ENCODE measurements at places on chromosomes 12 and 14.
A peak's percentile ranks its signal among the peaks of the same experiment; 100 is the strongest.

GRCh38 chr14:64423987-64424386 lies 35.8 kb downstream of the MTHFD1 start:
- DNase-seq: no peak

- DNase-seq: no peak
Measured at GRCh38 chr12:117100251-117100650, 1.0 kb upstream of the TESC start.

DNA sequence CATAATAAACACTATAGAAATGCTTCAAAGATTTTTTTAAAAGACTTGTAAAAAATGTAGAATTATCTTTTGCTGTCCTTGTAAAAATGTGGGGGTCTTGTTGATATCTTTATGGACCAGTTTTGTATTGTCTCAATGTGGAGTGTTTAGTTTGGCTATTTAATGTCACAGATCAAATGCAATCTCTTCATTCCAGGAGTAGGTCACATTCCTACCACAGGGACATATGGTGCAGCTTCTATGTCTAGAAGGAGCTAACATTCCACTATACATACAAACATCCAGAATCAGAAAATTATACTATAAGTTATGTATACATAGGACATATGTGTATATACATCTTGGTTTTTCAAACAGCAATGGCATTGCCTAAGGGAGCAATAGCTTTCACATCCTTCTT lies 345.7 kb downstream of the BMP4 start:
- DNase-seq: no peak

DNA sequence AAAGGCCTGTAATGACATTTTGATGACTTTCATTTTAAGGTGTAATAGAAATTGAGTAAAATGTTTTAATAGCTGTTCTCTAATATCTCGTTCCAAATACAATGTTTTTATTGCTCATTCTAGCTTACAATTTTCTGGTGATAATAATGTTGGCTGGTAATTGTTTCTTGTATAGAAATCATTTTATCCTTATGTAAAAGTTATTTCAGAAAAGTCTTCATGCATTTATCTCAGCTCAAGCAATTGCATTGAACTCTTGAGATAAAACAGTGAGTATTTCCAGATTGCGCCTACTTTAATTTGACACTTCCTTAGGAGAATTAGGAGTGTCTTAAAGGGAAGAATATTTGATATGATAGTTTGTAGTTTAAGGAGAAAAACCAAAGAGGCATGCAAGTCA lies 4.0 kb downstream of the RMST start:
- no peak for DNase-seq

- DNase-seq: no peak
Measured at GRCh38 chr12:132632521-132633228, 14.1 kb downstream of the P2RX2 start.

GRCh38 chr12:107404981-107405380 lies 280.6 kb upstream of the PWP1 start:
- no peak for DNase-seq

- no peak for DNase-seq
Measured at GRCh38 chr12:113802000-113802749, 163.9 kb downstream of the RBM19 start.

GRCh38 chr12:15212930-15213329 lies 8.3 kb downstream of the RERG start:
- DNase-seq: no peak

- no peak for DNase-seq
Measured at GRCh38 chr12:116233669-116234068, 43.8 kb downstream of the MED13L start.

- DNase-seq: no peak
Measured at GRCh38 chr12:6526766-6527525, 7.4 kb upstream of the GAPDH start.

DNA sequence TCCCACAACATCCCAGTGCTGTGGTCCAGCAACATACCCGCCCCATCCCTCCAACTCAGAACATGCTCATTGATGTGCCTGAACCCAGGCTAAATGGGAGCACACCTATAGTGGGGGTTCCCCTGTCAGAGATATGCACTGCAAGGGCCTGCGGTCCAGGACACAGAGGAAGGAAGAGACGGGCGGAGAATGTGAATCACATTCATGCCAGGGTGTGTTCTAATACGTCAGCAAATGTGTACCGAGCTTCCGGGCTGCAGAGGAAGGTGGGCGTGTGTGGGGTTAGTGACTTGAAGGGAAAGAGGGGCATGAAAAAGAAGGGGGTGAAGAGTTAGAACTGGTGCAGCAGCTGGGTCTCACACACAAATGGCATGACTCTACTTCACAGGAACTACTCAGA lies 83.7 kb downstream of the DPF3 start:
- DNase-seq: no peak

DNA sequence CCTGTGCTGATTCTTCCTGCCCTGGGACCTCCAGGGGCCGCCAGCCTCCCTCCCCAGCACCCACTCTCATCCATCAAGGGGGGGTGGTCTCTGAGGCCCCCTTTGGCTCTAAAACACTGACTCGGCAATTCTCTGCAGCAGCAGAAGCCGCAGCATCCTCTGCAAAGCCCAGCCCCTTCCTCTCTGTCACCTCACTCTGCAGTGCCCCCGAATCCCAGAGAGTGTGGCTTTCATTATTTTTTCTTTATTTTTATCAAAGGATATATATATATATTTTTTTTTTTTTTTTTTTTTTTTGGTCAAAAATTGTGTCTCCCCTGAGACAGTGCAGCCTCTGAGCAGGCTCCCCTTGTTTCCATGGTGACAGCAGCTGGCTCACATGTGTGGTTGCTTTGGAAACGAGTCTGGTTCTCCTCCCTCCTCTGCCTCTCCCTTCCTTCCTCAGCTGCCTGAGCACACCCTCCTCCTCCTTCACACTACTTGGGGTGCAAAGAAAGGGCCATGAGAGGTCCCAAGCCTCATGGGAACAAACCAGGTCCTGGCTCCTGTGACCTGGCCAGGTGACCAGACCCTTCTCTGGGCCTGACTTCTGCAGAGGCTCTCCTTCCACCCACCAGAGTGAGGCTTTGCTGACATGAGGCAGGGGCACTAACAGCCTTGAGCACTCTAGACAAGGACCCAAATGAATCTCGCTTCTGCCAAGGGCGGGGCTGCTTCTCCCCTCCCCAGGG lies 100.5 kb downstream of the LRRC74A start:
- DNase-seq: no peak

- peak; percentile 85 for DNase-seq
Measured at GRCh38 chr12:121811434-121812319, 7.9 kb downstream of the SETD1B start.

GRCh38 chr12:5888816-5889315 lies 56.2 kb downstream of the ANO2 start:
- DNase-seq: no peak

DNA sequence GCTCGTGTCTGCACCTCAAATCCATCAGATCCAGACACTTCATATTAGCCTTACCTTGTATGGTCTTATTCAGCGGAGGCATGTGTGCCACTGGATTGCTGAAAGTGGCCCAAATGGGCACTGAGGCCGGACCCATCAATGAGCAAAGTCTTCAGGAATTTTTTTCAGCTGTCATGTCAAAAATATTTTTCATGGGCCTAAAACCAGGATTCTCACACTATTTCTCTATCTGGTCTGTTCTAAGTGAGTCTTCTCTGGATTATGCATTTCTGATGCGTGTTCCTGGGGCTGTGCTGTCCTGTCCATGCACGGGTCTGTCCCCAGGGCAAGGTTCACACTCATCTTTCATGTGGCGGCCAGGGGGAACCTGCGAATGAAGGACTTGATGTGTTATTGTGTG lies 94.6 kb downstream of the KCNA5 start:
- no peak for DNase-seq

Measured in right forelimb (tissue), 1 donor.